Stimulated activated CD8-positive, alpha-beta memory T cell treated with anti-CD3 and anti-CD28 coated beads, Interleukin-4, amount 100 ng/mL, for 1 hour (primary cell): ENCODE measurements at places on chromosomes 12 and 14.

DNA sequence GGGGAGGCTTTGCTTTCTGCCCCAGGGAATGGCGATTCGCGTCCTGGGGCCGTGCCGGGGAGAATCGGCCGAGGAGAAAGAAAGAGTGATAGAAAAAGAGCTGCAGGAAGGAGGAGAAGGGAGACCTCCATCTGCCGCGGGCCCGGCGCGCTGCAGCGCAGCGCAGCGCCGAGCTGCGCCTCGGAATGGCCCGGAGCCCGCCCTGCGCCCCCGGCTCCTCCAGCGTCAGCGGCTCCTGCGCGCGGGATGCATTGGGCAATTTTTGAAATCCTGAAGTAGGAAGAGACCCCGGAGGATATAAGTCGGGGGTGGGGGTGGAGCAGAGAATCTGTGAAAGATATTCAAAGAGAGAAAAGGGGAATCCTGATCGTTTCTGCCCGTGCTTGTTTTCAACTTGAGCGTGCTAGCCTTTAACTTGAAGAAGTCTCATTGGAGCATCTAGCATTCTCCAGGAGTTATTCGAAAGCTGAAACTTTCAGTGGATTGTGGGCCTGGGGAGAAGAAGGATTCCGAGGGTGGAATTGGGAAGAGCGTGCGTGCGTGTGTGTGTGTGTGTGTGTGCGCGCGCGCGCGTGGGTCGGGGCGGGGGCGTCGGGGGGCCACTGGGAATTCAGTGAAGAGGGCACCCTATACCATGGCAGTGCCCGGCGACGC lies 441 bp downstream of the PDE3A start:
- no peak for DNase-seq

DNA sequence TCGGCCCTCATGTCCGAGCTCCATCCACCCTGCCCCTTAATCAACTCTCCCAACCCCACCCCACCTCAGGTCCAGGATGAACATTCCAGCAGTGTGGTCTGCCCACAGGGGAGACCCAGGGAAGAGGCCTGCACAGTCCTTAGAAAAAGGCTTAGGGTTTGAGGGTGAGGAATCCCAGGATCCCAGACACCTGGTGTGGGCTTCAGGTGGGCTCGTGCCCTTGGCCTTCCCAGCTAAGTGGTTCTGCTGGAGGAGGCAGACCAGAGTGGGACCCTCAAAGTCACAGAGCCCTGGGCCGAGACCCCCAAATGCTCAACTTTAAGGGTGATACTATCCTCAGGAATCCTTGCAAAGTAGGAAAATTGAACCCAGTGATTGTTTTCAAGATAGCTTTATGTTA lies 25.4 kb upstream of the PPP2R5C start:
- DNase-seq: no peak

DNA sequence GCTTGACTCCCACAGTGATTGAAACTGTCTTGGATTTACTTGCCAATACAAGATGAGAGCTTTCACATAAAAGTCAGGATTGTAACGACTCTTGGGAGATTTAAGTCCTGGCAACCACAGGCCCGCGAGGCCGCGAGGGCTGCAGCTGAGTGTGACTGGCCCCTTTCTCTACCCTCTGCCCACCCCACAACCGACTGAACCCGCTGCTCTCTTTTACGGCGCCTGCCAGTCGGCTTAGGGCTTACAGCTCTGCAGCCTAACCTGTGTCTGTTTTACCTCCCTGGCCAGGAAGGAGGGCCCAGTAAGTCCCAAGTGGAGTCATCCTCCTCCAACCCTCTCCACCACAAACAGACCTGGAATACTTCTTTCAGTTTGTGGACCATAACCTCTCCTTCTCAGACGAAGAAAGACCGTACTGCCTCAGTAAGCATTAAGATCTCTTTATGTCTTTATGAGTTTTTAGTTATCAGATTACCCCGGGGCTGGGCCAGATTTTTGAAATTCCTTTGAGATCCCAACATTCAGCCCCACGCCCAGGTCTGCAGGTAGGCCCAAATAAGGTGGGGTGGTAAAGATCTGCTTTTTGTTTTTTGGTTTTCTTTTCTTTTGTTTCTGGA lies 12.6 kb upstream of the TIGAR start:
- DNase-seq: no peak

GRCh38 chr12:65464930-65465329 lies 186.4 kb downstream of the MSRB3 start:
- no peak for DNase-seq

- no peak for DNase-seq
These were observed 117.7 kb downstream of the ZFP36L1 start for GRCh38 chr14:68675233-68675577.

DNA sequence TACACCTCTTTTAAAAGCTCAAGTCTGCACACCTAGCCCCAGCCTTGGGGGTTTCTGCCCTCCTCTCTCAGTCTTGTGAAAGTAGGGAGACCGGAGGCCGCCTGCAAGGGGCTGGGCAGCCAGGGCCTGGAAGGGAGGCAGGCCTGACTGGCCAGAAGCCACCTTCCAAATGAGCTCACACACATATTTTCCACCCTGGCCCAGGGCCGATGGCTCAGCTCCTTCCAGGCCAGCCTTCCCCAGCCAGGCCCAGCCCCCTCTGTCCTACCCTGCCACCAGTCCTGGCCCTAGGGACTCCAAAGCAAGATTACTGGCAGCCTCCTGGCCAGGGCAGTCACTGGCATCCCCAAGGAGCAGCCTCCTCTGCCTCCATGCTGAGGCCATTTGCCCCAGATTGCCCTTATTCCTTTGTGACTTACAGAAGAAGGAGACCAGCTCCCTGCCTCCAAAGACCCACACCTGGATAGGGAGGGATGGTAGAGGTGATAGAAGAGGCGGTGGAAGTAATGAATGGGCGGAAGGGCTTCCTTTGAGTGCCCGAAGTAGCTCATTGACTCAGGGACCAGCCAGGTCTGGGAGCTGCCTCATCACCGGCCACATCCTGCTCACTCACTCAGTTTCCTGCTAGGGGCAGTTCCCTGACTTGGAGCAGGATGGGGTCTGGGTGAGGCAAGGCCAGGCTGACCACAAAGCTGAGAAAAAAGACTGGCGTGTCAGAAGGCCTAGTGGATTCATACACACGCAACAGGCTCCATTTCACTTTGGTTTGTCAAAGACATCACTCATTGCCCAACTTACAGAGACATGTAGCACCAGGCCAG lies 14.8 kb downstream of the MMP14 start:
- no peak for DNase-seq

DNA sequence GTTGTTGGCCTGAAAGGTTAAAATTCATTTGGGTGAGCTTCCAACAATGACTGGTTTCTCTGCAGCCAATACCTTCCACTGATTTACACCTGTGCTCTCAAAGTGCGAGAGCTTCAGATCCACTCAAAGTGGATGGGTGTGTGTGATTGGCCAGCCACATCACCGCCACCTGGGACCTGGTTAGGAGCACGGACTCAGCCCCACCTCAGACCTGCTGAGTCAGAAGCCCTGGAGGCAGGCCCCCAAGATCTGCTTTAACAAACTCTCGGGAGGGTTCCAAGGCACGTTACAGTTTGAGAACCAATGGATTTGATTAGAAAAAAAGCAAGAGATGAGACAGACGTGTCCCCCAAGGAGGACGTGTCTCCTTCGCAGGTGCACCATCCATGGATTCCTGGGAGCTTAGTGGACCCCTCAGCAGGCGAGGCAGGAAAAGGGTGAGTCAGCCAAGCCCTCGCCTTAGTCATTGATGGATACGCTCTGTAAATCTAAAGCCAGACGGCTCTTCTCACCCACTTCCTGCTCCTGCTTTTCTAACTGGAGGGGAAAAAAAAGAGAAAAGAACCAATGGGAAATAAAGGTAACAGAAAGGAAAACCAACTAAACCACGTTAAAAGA lies 24.5 kb downstream of the FZD10 start:
- no peak for DNase-seq

DNA sequence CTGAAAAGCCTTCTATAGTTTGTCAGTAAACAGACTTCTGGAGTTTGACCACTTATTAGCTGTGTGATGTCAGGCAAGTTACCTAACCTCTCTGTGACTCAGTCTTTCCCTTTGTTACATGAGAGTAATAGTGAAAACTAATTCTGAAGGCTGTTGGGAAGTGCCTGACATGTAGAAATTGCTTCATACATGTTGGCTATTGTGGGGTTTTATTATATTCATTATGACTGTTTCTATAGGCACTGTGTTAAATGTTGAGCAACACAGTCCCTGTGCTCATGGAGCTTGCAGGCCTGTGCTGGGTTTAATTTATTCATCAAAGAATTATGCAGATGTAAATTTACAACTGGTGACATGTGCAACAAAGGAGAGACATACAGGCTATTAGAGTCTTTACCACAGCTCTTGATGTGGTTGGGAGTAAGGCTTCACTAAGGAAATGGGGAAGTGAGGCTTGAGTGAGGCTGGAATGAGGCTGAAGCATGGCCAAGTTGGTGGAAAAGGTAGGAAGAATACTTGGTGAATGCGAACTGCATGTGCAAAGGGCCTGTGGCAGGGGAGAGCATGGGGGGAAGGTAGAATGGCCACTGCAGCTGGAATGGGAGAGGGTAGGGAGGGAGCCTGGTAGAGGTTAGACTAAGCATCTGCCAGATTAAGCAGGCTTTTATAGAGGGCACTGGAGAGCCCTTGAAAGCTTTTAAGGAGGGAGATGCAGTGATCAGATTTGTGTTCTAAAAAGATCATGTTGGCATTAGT lies 236.4 kb upstream of the CRY1 start:
- DNase-seq: no peak

- no peak for DNase-seq
These were observed 5.8 kb upstream of the SLC48A1 start for GRCh38 chr12:47767216-47767724.

DNA sequence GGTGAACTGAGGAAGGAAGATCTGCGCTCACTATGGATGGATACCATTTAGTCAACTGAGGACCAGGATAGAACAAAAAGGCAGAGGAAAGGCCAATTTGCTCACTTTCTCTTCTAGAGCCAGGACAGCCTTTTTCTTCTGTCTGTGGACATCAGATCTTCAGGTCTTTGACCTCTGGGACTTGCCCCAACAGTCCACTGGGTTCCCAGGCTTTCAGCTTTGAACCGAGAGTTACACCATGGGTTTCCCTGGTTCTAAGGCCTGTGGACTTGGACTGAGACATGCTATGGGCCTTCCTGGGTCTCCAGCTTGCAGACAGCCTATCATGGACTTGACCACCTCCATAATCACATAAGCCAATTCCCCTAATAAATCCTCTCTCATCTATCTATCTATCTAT lies 232.0 kb downstream of the IPO8 start:
- DNase-seq: no peak

- DNase-seq: no peak
These were observed 325.1 kb upstream of the DCN start for GRCh38 chr12:91507754-91508153.

GRCh38 chr12:52058631-52059361 lies 7.6 kb downstream of the NR4A1 start:
- no peak for DNase-seq

- DNase-seq: no peak
These were observed 389.2 kb downstream of the TMEM117 start for GRCh38 chr12:44225149-44225510.

- no peak for DNase-seq
These were observed at the start of gene SLC25A21 for GRCh38 chr14:37172024-37172869. SLC25A21 (minus strand) TSS chr14:37172606.
